GM12891 (cell line): ENCODE measurements at places on chromosomes 12 and 14.

GRCh38 chr12:130709971-130710732 lies 5.9 kb downstream of the RIMBP2 start:
- no peak for DNase-seq

DNA sequence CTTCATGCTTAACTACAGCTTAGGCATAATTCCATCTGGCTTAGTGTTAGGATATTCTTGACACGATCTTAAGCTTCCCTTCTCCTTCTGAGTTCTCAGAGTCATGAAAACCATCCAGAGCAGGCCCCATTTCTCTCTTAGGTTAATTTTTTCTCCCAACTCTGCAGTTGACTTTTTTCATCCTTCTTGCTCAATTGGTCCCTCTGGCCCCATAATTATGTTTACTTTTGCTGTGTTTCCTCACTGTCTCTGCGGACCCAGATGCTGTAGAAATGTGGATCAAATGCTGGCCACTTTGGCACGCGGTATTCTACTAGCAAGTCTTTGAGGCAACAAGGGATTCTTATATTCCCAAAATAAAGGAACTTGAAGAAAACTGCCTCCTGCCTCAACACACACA lies 9.5 kb downstream of the TMEM132C start:
- DNase-seq = no peak

- no peak for DNase-seq
These were observed 17.9 kb upstream of the KRR1 start for GRCh38 chr12:75529316-75529715.

DNA sequence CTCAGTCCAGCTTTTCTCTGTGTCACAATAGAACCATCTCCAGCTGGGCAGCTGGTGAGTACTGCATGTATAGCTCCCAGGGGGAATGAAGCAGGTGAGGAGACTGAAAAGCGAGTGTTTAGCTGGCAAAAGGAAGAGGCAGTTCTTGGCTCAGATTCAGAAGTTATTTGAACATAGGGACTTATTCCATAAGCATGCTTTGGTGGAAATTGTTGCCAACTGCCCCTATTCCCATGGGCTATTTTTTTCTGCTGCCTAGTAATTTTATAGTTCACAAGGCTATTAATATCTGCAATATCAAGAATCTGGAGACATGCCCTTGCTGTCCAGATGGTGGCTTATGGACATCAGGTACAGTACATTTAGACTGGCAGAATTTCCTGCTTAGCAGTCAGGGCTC lies 1112.7 kb downstream of the LRFN5 start:
- no peak for DNase-seq

DNA sequence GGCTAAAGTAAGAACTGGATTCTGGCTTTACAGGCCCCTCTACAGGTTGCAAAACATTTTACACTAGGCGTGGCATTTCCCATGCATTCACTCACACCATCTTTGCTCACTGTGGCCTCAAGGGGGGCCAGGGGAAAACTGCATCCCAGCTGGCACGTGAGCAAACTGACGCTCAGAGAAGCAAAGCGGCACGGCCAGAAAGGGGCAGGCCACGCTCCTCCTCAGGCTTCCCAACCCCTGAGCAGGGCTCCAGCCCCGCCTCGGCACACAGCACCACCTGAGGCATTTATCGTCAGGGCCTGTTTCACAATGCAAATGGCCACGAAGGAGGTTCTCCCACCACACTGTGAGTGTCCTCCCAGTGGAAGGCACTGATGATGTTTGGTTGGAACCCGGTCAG lies 90.8 kb downstream of the BCL11B start:
- no peak for DNase-seq

DNA sequence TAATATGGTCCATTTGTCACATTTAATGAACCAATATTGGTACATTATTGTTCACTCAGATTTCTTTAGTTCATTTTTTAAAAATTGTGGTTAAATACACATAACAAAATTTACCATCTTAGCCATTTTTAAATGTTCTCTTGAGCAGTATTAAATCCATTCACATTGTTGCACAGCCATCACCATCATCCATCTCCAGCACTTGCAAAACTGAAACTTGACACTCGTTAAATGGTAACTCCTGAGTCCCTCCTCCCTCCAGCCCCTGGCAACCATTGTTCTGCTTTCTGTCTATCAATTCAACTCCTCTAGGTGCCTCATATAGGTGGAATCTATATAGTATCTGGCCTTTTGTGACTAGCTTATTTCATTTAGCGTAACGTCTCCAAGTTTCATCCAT lies 86.4 kb downstream of the ACACB start:
- DNase-seq = no peak

GRCh38 chr14:34232790-34233189 lies 229.2 kb downstream of the SPTSSA start:
- DNase-seq = no peak

GRCh38 chr12:1562813-1563407 lies 31.5 kb downstream of the FBXL14 start:
- DNase-seq = no peak

GRCh38 chr14:68696721-68697495 lies 96.0 kb downstream of the ZFP36L1 start:
- DNase-seq = no peak

DNA sequence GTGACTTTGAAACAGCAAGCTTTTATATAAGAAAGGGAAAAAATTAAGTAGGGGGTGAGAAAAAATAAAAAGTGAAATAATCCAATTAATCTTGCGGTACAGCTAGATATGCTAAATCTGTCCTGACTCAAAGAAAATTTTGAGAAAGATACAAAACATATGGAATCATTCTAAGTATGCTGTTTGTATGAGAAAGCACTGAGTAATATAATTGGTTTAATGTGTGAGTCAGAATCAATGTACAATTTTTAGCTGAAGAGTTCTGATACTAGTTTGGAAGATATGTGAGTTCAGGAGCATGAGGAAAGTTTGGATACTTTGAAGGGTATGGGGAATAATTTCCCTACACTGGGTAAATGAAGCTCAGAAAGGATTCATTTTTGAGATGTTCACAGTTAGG lies 190.9 kb upstream of the RASSF8 start:
- no peak for DNase-seq

GRCh38 chr12:101527682-101528081 lies 52.5 kb downstream of the SPIC start:
- no peak for DNase-seq

DNA sequence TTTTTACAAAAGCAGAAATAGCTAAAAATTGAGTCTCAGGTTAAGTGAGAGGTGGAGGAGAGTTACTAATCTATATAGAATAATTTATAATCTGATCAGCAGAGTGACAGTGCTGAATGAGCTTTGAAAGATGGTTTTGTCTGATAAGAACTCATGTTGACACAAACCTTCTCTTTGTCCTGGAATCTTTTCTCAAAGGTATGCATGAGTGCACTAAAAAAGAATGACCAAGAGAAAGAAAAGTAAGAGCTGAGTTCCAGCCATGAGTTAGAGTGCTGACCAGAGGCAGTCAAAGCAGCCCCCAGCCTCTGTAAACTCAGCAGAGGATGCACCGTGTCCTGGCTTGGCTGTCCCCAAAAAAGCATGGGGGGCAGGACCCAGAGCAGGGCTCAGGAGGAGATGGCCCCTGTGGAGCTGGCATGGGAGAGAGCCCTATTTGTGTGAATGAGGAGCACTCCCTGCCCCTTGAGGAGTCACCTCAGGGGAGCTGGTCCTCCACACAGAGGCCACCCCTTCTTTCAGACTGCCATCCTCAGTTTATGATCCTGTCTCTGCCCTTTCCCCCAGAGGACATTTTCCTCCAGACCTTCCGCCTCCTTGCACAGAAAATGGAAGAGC lies 129.8 kb downstream of the SEC23A start:
- DNase-seq = no peak

DNA sequence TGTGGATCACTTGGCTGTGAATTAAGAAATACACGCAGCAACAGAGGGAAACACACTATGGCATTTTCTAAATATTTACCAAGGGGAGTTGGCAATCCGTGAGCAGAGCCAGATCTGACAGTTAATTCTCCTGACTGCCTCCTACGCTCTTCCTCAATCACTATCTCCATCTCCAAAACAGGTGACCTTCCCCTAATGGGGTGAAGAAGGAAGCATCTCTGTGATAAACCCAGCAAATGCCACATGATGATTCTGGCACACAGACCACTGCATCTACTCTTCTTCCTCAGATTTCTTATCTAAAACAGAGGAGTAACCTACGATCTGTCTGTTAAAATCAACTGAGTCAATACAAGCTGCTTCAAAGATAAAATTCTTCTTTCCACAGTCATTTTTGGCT lies 4.4 kb downstream of the SPTB start:
- no peak for DNase-seq

- no peak for DNase-seq
These were observed 22.9 kb upstream of the TCL1B start for GRCh38 chr14:95663226-95663797.

GRCh38 chr14:75847584-75847983 lies 134.2 kb downstream of the TGFB3 start:
- DNase-seq = no peak

DNA sequence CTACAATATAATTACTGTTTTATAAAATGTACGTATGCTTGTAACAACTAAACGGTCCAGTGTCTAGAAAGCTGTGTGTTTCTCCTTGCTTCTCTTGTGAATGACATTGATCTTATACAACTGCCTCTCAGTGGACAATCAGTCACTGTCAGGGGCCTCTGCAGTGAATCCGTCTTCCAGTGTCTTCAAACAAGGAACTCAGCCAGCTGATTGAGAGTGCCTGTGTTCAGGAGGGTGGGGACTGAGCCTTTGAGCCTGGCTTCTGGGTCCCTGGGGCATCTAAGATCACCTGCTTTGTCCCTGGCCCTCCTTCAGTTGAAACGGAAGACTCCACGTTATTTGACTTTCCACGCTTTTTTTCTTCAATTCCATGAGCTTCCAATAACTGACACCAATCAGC lies 133.1 kb upstream of the SFSWAP start:
- DNase-seq = no peak

- DNase-seq = no peak
These were observed 39.1 kb upstream of the PPFIA2 start for GRCh38 chr12:81798294-81798693.

- no peak for DNase-seq
These were observed 81.0 kb downstream of the ETV6 start for GRCh38 chr12:11730299-11731041.

- DNase-seq = no peak
These were observed 306.3 kb downstream of the APAF1 start for GRCh38 chr12:98951406-98951805.

GRCh38 chr12:2234091-2234490 lies 181.3 kb downstream of the CACNA1C start:
- no peak for DNase-seq

- no peak for DNase-seq
These were observed 21.8 kb upstream of the HDAC7 start for GRCh38 chr12:47841501-47841900.

GRCh38 chr12:102765736-102766135 lies 151.3 kb downstream of the PAH start:
- no peak for DNase-seq

GRCh38 chr14:53890611-53891101 lies 66.0 kb downstream of the BMP4 start:
- no peak for DNase-seq

GRCh38 chr14:54040846-54041245 lies 84.2 kb upstream of the BMP4 start:
- DNase-seq = no peak

DNA sequence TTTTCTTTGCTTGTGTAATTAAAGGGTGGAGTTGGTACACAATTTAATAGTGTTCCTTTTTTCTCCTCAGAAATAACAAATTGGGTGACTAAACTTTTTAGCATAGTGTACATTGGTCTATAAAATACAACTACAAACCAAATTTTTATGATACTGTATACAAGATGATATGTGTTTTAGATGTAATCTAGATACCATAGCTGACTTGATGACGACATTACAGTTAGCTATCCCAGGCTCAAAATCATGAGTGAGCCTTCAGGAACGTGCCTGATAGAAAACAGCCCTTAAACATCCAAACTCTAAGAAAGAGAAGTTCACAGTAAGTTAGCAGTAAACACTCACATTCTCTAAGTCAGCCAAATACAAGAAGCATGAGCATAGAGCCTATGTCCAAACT lies 99.0 kb upstream of the SSTR1 start:
- no peak for DNase-seq

DNA sequence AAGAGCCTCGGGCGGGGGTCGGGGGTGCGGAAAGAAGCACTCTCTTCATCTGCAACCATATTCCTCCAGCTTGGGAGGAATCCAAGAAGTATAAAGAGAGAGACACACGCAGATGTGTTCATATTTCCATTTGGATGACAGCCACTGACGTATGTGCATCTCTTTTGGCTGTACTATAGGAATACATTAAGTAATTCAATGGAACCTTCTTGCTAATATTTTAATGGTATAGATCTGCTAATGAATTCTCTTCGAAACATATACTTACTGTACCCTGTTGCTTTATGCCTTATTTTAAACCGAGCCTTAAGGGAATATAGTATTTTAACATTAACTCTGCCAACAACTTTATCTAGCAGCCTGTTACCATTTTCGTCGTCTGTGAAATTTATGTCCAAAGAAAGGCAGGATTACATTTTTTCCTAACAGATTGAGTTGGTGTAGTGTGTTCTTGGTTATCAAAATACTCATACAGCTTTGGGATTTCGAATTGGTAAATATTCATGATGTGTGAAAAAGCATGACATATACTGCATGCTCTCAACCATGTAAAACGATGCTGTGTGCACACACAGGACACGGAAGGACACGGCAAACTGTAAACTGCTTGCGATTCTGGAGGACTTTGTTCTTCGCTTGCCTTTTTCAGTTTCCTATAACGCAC lies 84.5 kb downstream of the CCDC88C start:
- no peak for DNase-seq

GRCh38 chr12:47122602-47123001 lies 42.8 kb upstream of the AMIGO2 start:
- DNase-seq = no peak

DNA sequence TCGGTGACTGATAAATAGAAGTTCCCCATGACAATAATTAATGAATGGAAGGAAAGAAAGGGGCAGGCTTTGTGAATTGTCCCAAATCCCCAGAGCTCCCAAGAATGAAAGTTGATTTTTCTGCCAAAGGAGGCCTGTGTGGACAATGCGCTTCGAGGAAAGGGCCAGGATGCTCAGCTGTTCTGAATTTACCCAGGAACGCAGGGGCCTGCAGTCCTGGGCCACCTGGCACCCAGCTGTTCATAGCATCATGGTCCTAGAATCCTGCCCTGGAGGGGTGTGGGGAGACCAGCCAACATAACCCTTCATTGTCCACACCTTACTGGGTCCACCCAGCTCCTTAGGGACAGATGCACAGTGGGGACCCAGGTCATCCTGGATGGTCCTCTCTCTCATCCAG lies 587.5 kb downstream of the BCL11B start:
- no peak for DNase-seq

- no peak for DNase-seq
These were observed 30.4 kb upstream of the KCNA5 start for GRCh38 chr12:5013266-5013730.
